ENCODE measurements at places on chromosomes 3 and 15.
A peak's percentile ranks its signal among the peaks of the same experiment; 100 is the strongest.

DNA sequence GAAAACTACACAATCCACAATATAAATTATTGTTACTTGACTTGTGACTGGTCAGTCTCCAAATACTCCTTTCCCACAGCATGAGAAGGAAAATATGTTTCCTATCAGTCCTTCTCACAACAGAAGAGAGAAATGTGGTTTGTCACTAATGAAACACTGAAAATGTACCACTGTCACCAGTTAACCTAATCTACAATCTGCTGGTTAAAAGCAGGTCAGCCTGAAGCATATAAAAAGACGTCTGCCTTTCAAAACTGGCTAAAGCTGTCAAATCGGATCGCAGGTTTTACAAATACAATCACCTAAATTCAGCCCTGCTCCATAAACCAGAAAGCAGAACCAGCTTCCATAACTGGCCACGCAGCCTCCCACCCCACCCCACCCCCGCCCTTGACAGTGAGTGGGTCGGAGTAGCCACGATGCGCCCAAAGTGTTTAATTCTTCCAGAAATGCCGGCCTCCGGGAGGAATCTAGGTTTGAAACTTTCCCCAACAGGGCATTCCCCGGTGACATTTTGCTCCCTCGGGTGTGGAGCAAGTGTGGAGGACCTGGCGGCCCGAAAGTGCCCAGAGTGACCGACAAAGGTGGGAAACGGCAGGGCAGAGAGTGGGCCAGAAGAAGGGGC is 682 bp downstream of the ETFA start:
- DNase-seq = no peak

- DNase-seq = no peak
Measured at GRCh38 chr15:41231422-41232226, 556 bp downstream of the CHP1 start.

DNA sequence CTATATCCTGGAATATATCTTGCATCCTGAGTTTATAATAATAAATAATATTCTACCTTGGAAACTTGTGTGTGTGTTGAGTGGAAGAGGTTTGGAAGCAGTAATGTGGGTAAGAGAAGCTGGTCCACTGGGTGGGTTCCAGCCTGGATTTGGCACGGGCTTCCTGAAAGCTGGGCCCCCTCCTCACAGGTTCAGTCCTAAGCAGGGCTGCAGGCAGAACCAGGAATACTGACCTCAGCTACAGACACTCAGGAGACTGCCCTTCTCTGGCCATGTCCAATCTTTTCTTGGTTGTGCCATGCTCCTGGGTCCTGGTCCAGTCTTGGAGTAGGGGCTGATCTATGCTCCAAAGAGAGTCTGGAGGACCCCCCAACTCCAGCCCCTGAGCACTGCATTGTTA is 4.5 kb downstream of the MYD88 start:
- peak; percentile 0 for DNase-seq

DNA sequence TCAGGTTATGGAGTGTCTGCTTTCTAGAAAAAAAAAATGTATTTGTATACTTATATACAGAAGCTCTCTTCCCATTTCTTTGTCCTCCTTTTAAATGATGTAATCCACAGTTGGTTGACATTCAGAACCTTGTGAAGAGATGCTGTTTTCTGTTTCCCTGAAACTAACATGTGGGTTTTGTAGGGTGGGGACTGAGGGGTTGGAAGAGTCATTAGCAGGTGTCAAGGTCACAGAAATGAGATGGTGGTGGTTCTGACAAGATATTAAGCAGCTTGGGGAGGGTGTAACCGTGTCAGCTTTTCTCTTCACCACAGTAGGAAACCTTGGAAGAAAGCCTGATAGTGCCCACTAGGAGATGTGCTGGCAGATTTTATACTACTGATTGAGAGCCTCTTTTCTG is 2.4 kb downstream of the RASA2 start:
- DNase-seq = no peak

- no peak for DNase-seq
Measured at GRCh38 chr3:149198611-149199010, 23.0 kb downstream of the CP start.

GRCh38 chr15:74182131-74182530 is 8.6 kb downstream of the ISLR start:
- DNase-seq = peak; percentile 40

GRCh38 chr3:142863010-142863817 is 25.7 kb downstream of the PCOLCE2 start:
- no peak for DNase-seq

DNA sequence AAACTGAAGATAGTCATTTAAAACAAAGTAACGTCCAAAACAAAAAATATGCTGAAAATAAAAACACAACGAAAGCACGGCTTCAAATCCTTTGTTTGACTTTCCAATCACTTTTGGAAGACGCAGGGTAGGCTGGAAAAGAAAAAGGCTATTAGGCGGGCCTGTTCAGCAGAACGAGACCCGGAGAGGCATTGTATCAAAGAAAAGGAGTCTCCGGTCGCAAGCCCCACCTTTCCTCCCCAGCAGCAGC is 691 bp downstream of the SENP7 start:
- DNase-seq = no peak

Data from Right ventricle myocardium inferior (tissue), 1 donor.